Osteoblast (primary cell): ENCODE measurements at places on chromosomes 7 and 10.

DNA sequence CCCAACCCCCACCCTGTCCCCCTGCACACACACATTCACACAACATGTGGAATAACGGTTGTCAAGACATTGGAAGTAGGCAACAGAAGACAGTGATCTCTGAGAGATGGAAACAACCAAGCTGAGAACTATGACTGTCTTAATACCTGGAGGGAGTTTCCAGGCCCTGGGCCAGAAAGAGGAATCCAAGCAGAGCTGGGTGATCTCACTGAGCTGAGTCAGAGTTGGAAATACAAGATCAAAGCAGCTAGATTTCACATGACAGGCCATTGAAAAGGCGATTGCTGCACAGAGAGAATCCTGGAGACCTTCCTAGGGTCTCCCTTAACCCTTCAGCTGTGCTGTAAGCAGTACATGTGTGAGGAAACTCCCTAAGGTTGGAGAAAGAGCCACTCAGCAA is 165.8 kb upstream of the PRSS1 start:
- peak; percentile 71 for DNase-seq

DNA sequence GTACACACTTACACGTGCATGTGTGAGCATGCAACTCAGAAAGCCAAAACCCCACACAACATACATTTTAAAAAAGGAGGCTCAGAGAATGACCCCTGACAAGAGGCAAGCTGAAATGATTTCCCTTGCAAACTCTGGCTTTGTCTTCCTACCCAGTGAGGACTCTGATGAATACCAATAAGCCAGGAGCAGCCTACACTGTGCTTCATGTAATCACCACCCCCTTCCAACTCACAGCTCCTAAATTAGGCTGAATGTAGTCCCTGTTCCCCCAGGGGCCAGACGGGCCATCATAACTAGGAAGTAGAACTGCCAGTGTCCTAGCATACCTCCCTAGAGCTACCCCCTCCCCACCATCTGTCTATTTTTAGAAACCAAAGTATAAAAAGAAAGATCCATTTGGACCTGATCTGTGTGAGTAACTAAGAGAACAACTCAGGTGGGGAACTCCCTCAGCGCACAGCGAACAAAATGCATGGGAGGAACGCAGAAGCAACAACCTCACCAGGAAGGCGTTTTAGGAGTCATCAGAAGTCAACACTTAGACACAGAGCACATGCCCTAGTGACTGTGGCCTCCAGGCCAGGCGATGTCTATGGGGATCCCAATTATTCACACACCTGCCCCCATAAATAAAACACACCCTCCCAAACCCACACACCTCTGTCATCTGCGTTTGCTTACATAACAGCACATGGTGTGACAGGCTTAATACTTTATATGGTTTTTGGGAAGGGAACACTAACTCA is 1.9 kb downstream of the DGKI start:
- peak; percentile 48 for DNase-seq

GRCh38 chr7:95002775-95003174 is 95.4 kb downstream of the PPP1R9A start:
- DNase-seq: no peak

GRCh38 chr10:119350502-119351097 is 143.2 kb downstream of the GRK5 start:
- DNase-seq: no peak

DNA sequence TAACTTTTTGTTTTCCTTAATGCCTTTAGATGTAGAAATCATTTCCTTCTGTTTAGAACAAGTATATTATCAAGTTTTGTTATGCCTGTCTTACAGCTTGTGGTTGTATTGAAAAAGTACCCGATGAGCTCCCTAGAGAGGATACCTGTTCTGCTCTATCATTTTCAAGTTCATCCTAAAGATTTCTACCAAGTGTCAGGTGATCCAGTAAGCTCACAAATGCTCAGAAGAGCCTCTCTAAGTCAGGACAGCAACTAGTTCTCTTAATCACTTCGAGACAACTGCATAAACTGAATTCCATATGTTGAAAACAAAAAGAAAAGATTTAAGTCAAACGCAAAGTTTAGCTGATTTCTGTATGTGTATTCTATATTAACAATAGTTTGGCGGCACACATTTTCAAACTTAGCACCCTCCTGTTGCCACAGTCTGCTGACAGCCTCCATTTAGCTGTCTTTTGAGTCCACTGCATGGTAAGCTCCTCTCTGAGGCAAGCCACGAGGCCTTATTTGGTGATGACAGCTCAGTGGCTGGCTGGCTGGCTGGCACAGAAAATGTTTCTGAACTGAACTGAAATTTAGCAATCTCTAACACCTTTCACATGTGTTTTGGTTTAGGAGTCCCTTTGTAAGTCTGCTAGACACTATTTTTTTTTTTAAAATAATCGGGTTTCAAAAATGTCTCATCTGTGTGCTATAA is 59.4 kb downstream of the SEMA3C start:
- DNase-seq: no peak

DNA sequence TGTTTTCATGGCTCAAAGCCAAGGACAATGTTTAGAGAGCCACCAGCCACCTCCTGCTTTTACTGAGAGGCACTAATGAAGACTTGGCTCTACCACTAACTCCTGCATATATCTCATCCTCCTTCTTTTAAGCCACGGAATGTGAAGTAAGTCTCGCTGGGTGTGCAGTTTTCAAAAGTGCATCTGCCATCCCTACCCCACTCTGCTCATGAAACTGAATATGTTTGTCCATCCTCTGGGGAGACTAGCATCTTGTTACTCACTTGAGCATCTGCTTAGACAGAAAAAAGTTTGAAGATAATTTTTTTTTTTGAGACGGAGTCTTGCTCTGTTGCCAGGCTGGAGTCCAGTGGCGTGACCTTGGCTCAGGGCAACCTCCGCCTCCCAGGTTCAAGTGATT is 40.8 kb downstream of the EPDR1 start:
- DNase-seq: no peak

DNA sequence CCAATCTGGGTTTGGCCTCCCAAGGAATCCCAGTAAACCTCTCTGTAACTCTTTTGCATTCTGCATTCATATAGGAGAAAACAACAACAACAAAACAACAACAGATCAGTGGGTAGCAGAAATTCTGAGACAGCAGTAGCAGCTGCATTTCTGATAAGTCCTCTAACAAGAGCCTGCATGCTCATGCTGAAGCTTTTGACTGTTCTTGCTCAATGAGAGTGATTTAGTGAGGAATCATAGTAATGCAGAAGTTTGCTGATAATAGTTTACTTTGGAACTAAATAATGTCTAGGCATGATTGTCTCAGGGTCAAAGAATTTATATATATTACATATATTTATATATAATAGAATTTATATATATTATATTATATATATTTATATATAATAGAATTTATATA is 35.2 kb downstream of the BMPER start:
- no peak for DNase-seq

DNA sequence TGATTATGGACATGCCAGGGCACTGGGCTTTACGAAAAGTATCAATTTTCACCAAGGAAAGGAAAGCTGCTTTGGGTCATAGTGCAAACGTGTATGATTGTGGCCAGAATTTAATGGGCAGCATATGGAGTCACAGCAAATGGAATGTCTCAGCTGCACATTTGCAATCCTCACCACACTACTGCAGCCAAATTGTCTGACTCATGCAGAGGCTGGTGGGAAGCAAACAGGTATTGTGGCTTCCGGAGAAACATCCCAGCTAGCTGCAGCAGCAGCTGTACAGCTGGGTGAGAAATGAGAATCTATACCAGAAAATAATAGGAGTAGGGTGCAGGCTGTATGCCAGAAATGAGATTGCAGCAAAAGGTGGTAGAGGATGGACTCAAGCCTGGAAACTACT is 374.7 kb upstream of the VWC2 start:
- DNase-seq: no peak

GRCh38 chr10:122487174-122487765 is 25.9 kb downstream of the HTRA1 start:
- no peak for DNase-seq

DNA sequence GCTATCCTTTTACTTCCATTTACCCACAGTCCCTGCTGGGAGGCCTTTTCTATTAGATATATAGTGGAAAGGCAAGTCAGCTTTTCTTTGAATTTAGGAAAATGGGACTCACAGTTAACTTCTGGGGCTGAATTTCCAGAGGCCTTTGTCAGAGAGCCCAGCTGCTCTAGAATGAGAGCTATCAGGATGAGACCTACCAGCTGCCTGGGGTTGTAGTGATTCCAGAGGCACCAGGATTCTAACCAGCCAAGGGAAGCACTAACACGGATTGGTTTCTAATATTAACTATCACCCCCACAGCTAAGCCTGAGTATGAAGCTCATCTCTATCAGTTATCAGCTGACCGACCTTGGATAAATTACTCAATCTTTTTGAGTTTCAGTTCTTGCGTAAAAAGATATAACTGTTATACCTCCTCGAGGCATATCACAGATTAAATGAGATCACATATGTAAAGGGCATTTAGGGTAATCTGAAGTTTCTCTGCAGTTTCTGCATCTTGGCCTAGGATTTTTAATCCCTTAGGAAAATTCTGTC is 56.6 kb upstream of the CALD1 start:
- DNase-seq: no peak

DNA sequence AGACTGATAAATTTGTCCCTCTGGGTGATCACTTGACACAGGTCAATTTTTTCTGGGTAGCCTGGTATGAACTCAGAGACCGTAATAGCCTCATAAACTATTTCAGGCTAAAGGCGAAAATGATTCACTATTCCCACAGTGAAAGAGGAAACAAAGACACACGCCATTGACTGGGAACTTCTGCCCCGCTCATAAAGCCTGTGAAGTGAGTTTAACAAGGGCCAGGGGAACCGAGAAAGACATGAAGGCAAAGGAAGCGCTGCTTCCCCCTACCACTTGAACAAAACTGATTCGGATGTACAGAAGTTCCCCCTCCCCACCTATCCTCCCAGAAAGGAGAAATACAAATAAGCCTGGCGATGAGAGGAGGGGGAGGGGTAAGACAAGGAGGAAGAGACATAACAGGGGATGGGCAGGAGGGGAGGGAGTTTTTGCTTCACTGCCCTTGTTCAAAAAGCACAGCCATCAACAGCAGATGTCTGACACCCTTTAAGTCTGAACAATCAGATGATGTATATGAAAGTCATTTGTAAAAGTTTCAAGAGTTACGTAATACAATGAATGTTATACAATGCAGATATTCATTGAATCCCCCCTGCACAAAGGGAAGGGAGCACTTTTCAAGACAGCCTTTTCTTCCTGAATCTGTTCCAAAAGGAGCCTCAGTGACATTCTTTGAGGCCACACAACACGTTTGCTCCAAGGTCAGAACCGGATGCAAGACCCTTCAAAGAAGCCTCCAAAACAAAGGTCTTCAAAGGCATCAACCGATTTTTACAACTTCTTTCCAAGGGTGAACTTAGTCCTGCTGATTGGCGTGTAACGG is 734 bp downstream of the ABCB4 start:
- DNase-seq: peak; percentile 76
